Activated naive CD4-positive, alpha-beta T cell treated with anti-CD3 and anti-CD28 coated beads, Interleukin-2, amount 10 ng/mL, durations not matched to agents 7 days and 5 days (primary cell): ENCODE measurements at places on chromosomes 4 and X.

- no peaks in the 10 kb centered on the region for H3K27me3 ChIP-seq
- no peak for DNase-seq
- H3K27ac ChIP-seq, result no peak overlapping the region
- no peaks in the 10 kb centered on the region for H3K36me3 ChIP-seq
- H3K4me3 ChIP-seq, result no peak overlapping the region
Observed at GRCh38 chr4:119139822-119140252, 4.2 kb downstream of the MYOZ2 start.

DNA sequence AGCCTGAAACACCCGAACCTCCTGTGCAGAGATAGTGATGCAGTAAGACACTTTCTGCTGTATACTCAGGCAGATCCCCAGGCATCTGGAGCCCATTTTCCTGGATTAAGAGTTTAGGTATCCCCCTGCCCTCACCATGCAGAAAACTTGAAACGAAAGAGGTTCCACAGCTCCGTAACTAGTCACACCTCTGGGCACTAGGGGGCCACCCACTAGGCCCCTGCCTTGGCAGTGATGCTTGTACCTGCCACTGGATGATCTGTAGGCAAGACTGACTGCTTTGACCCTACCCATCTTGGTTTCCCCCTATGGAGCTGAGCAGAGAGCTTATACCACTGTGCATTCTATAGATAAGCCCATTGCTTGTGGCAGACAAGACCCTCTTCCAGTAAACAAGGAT lies 940.6 kb downstream of the PCDH19 start:
- H3K27ac ChIP-seq, result no peak overlapping the region
- no peaks in the 10 kb centered on the region for H3K36me3 ChIP-seq
- H3K27me3 ChIP-seq, result no peaks in the 10 kb centered on the region

GRCh38 chrX:107484002-107484726 lies 34.7 kb downstream of the FRMPD3 start:
- DNase-seq, result no peak
- H3K36me3 ChIP-seq, result no peaks in the 10 kb centered on the region
- H3K4me1 ChIP-seq, result no peaks in the 10 kb centered on the region
- H3K27ac ChIP-seq, result no peak overlapping the region
- no peak overlapping the region for H3K4me3 ChIP-seq

- no peaks in the 10 kb centered on the region for H3K36me3 ChIP-seq
- no peak overlapping the region for H3K4me3 ChIP-seq
- peaks cover 39% of the 10 kb centered on the region for H3K27me3 ChIP-seq
- no peaks in the 10 kb centered on the region for H3K4me1 ChIP-seq
Observed at GRCh38 chrX:153845195-153845594, 14.9 kb upstream of the PDZD4 start.

GRCh38 chrX:6681521-6682145 lies 146.7 kb upstream of the VCX3A start:
- H3K4me3 ChIP-seq, result no peak overlapping the region
- H3K4me1 ChIP-seq, result no peaks in the 10 kb centered on the region
- no peak for DNase-seq
- no peak overlapping the region for H3K27ac ChIP-seq
- H3K36me3 ChIP-seq, result no peaks in the 10 kb centered on the region
- no peaks in the 10 kb centered on the region for H3K27me3 ChIP-seq

- H3K4me1 ChIP-seq, result no peaks in the 10 kb centered on the region
- H3K27ac ChIP-seq, result no peak overlapping the region
- H3K4me3 ChIP-seq, result no peak overlapping the region
- DNase-seq, result no peak
Observed at GRCh38 chr4:62194342-62194741, 994.2 kb downstream of the ADGRL3 start.
